ENCODE measurements at places on chromosomes 11 and 22.

DNA sequence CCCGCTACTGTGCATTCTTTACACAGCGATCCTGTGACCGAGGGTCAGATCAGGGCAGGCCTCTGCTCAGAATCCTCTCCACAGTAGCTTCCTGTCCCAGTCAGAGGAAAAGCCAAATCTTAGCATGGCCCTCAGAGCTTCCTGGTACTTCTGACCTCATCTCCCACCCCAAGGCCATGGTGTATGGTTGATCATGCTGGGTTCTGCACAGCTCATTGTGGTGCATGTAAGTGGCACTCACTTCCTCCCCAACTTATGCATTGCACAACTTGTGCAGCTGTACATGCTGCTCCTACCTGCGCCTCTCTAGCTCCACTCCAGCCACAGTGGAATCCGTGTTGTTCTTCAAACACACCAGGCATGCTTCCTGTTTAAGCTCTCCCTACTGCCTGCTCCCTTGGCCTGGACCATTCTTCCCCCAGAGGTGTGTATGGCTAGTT lies 20.3 kb downstream of the BMAL1 start:
- no peak for DNase-seq

- DNase-seq: no peak
Measured at GRCh38 chr11:47595029-47595428, 818 bp upstream of the C1QTNF4 start.

DNA sequence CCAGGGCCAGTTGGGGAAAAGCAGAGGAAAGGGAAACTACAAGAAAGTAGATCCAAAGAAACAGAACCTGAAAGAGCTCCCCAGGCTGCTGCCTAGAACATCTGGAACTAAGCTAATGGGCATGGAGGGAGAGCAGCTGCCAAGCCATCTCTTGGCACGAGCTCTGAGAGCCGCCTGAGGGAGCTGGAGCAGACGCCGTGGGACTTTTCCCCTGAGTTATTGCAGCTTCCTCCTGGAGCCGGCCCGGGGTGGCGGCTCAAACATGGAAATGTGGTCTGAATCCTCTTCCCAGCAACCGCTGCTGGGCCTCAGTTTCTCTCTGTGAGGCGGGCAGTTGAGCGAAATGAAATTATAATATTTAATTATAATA lies 41.8 kb downstream of the LIF start:
- peak; percentile 56 for DNase-seq

DNA sequence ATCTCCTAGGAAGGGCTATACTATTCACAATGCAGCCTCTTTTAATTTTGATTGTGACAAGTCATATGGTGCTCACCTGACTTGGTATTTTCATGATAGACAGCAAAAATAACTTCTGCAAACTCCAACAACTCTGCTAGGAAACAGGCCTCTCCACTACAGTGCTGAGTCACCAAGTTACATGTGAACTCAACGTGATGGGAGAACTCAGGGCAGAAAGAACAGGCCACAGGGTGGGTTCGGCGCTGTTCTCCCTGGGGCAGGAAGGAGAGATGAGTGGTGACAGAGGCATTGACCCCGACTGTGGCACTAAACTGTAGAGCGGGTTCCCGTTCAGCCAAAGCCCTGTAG lies 76.6 kb upstream of the UCP3 start:
- no peak for DNase-seq

- peak; percentile 57 for DNase-seq
Measured at GRCh38 chr11:128831174-128832120, 35.6 kb downstream of the KCNJ1 start.

- DNase-seq: no peak
Measured at GRCh38 chr22:29693161-29693560, 26.6 kb upstream of the CABP7 start.
